H9 (cell line): ENCODE measurements at places on chromosomes 5 and 9.

GRCh38 chr5:173055722-173055982 lies 500 bp upstream of the CREBRF start:
- DNase-seq = no peak

DNA sequence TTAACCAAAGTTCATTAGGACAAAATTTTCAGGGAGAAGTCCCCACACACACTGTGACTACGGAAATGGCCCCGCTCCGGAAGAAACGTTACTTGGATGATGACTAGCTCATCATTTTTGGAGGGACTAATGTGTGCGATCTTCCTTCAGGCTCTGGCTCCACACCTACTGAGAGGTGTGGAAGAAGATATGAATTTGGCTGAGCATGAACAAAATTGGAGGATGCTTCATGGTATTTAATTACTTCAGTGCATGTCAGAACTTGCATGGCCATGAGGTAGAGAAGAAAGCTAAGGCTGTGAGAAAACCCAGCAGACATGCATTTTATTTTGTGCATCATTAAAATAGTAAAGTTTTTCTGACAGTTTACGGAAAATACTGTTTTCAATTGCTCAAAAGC lies 202.1 kb upstream of the TLE4 start:
- DNase-seq = no peak

DNA sequence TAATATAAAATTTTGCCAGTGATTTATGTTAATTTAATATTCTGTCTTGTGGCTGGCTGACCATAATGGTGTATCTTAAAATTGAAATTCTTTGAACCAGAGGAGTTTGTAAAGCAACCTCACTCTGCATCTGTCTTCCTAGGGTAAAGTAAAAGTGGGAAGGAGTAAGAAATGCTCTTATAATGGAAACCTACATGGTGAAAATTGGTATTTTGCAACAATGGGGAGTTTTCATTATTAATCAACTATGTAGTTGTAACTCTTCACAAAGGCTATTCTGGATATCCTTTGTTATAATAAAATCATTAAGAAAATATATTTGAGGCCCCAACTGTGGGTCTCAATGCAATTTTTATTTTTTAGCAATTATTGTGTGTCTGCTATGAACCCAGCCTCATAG lies 44.2 kb downstream of the SNX30 start:
- no peak for DNase-seq

DNA sequence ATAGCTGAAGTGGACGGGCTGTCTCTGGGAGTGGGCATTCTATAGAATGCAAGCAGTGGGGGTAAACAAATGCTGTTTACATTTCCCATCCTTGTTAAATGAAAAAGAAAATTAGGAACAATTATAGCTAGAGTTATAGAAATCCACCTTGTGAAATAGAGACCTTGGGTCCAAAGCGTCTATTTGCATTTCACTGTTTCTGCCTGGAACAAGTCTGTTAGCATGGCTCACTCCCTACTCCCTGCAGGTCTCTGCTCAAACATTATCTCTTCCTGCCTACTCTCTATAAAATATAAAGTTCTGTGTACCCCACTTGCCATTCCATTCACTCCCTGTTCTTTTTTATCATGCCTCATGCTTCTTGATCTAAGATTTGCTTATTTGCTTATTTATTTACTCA lies 975.7 kb upstream of the WWC1 start:
- DNase-seq = no peak

DNA sequence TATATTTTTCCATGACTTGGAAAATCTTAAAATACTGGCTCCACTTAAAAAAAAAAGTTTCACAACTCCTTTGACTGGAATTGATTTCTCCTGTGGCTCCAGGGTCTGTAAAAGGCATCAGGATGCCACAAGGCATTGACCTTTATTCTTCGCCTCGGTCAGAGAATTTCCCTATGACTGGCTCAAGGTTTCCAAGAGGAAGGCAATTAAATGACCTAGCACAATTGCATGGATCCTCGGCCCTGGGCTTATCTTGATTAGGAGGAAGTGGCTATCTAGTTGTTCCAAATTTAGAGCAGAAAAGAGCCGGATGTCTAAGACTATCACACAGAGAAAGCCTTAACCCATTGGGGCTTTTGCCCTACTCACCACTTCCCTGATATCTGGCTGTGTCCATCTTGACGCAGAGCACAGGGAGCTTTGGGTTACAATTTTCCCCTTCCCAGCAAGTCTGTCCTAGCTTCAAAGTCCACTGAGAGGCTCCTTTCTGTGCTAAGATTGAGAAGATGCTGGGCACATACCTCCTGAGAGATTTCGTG lies 56.9 kb upstream of the COL15A1 start:
- DNase-seq = no peak

DNA sequence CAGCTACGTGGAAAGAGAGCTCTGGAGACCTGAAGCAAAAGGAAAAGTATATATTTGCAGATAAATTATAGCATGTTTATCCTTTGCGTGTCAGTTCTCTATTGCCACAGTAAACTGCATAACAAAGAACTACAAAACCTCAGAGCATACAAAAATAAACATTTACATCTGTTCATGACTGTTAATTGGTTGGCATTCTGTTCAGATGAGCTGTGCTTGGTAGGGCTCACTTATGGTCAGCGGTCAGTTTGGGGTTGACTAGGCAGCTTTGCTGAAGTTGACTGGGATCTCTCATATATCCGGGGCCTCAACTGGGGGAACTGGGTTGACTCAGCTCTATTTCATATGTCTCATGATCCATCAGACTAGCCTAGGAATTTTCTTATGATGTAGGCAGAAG lies 257.7 kb downstream of the TLE1 start:
- no peak for DNase-seq

- no peak for DNase-seq
Observed at GRCh38 chr9:134732392-134733110, 90.9 kb downstream of the COL5A1 start.

GRCh38 chr5:139960723-139961383 lies 82.2 kb downstream of the NRG2 start:
- DNase-seq = peak; percentile 15

- no peak for DNase-seq
Observed at GRCh38 chr9:20551835-20552234, 70.5 kb downstream of the MLLT3 start.

DNA sequence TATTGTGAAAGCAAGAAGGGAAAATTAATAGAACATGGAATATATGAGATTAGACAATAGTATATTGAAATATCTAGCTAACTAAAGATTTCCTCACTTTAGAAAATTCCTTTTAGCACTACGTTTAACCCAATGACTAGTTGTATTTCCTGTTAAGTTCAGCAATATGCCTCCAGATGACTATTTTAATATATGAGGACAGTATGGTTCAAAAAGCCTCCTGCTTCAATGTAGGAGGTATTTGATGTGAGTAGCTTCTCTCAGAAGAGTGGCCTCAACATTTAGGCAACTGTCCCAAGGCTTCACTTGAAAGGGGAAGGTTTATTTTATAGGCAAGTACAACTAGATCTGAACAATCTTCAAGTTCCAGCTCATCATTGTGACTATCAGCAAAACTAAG lies 2.0 kb upstream of the MEF2C start:
- no peak for DNase-seq

- DNase-seq = no peak
Observed at GRCh38 chr9:27600256-27600655, 27.0 kb upstream of the C9orf72 start.

DNA sequence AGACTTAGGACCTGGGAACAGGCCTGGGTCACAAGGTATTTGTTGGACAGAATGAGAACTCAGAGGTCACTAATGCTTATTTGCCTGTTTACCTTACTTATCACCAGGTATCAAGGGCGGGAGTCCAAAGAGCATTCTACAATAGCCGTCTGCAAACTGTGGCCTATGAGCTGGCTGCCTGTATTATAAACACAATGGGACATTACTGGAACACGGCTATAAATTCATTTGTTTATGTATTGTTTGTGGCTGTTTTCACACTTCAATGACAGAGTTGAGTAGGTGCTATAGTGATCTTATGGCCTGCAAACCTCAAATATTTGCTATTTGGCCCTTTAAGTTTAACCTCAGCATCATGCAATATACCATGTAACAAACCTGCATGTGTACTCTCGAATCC lies 76.6 kb upstream of the ASTN2 start:
- DNase-seq = no peak

DNA sequence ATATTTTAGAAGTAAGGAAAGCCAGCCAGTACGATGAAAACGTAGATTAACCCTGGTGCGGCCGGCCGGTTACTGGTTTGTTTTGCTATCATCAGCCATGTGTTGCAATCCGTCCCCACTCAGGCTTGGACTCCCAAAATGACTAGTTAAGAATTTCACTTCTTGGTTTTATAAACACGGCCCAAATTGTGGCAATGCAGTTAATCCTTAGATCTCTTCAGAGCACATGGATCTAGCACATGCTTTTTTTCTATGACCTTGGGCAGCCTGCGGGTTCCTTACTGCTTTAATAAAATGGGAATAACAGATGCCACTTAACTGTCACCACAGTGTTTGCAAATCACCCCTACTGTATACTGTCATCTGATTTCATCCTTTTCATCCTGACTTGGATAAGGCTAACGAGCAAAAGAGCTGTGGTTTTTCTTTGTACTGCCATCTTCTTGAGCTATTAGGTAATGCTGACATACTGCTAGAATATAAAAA lies 1.5 kb downstream of the NDFIP1 start:
- DNase-seq = no peak

GRCh38 chr5:38404667-38405276 lies 146.4 kb downstream of the EGFLAM start:
- DNase-seq = peak; percentile 69

DNA sequence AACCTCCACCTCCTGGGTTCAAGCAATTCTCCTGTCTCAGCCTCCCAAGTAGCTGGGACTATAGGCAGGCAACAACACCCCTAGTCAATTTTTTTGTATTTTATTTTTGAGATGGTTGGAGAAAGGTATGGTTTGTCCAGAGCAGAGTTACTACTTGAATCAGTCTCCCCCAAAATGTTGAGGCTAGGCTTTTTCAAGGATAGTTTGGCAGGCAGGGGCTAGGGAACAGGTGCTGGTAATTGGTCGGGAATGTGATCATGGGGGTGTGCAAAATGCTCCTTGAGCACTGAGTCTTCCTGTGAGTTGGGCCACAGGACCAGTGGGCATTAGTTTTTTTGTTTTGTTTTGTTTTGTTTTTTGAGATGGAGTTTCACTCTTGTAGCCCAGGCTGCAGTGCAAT lies 28.3 kb upstream of the PRRC2B start:
- no peak for DNase-seq

DNA sequence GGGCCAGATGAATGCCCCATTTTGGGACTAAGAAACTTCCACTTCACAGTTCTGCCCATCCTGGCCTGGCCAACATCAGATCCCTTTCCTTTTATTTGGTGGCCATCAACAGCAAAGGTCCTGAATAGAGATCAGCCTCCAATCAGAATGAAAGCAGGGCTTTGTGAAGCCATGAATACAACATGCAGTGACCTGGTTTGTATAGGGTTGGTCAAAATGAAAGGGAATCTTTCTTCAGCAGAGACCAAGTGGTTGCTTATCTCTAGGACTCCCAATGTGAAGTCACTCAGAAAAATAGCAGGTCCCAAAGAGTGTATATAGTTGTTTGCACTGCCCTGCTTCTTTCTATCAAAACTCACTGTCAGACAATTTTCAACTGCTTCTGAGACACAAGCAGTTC lies 113.9 kb upstream of the SLC12A2 start:
- DNase-seq = no peak

- no peak for DNase-seq
Observed at GRCh38 chr9:121201045-121201737, 478 bp downstream of the RAB14 start.

DNA sequence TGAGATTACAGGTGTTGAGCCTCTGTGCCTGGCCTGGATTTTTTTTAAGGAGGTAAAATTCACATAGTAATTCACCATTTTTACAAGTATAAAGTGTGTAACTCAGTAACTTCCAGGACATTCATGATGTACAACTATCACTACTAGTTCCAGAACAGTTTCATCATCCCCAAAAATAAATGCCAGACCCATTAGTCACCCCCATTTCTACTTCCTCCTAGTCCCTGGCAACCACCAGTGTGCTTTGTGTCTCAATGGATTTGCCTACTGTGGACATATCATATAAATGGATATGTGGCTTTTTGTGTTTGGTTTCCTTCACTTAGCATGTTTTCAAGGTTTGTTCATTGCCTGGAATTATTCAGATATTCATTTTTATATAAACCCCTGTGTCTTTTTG lies 72.5 kb upstream of the PANK3 start:
- no peak for DNase-seq

GRCh38 chr9:212297-212696 lies 2.4 kb upstream of the DOCK8 start:
- DNase-seq = no peak

- peak; percentile 66 for DNase-seq
Observed at GRCh38 chr5:139273322-139273571, 20.3 kb upstream of the MATR3 start.

DNA sequence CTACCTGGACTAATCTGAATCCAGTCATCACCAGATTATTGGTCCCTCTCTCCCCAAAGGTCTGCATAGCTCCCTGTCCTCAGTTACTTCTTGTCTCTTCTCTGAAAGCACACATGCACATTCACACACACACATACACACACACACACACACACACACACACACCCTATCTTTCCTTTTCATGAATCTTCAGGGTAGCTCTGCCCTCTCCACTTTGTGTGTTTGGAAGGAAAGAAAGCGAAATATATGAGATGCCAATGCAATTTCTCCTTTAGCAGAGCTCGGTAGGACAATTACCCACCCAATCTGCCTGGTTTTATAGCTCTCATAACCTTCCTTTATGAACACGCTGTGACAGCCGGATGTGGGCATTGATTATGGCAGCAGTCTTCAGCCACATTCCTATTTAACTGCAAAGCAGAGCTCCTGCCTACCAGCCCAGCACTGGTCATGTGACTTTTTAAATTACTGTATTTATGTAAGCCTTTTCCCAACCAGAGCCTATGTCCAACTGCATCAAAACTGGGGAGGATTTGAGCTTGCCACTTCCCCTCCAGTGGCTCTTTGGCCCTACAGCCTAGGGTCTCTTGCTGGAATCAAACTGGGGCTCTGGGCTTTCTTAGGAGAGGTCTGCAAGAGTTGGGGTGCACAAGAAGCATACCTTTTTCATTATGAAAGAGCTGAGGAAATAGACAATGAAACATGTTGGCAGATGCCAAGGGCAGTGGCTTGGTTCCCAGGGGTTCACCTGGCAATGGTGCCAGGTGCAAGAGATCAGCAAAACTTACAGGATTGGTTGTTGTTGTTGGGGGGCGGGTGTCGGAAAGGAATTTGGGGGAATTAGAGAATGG lies 20.8 kb upstream of the MATR3 start:
- no peak for DNase-seq
